ENCODE measurements at places on chromosomes 6 and 20.

DNA sequence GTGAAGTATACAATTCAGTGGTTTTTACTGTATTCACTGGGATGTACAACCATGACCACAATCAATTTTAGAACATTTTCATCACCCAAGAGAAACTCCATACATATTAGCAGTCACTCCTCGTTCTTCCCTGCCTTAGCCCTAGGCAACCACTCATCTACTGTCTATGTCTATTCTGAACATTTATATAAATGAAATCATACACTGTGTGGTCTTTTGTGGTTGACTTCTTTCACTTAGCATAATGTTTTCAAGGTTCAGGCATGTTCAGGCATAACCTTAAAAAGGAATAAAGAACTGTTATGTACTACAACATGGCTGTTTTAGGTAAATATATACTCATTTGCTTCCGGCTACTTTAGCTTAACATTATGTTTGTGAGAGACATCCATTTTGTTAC is 37.3 kb downstream of the BLTP3A start:
- DNase-seq: no peak

- DNase-seq: no peak
Observed at GRCh38 chr6:166251655-166252054, 56.5 kb downstream of the PRR18 start.

GRCh38 chr6:18262702-18263417 is 1.5 kb downstream of the DEK start:
- no peak for DNase-seq

DNA sequence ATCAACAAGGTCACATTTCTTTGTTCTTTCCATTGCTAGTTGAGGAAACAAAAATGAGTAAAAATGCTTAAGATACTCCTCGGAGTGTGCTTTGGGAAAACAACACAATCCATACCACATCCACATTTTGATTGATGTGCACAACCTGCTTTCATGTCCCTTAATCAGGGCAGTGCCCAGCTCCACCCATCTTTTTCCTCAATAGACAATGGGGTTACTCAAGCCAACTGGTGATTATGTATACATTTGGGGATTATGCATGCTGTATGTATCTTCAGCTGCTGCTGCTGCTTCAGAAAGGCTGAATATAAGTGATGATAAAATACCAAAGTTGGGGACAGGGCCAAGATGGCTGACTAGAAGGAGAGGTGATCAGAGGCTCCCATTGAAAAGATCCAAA is 155.2 kb upstream of the VGLL2 start:
- no peak for DNase-seq

DNA sequence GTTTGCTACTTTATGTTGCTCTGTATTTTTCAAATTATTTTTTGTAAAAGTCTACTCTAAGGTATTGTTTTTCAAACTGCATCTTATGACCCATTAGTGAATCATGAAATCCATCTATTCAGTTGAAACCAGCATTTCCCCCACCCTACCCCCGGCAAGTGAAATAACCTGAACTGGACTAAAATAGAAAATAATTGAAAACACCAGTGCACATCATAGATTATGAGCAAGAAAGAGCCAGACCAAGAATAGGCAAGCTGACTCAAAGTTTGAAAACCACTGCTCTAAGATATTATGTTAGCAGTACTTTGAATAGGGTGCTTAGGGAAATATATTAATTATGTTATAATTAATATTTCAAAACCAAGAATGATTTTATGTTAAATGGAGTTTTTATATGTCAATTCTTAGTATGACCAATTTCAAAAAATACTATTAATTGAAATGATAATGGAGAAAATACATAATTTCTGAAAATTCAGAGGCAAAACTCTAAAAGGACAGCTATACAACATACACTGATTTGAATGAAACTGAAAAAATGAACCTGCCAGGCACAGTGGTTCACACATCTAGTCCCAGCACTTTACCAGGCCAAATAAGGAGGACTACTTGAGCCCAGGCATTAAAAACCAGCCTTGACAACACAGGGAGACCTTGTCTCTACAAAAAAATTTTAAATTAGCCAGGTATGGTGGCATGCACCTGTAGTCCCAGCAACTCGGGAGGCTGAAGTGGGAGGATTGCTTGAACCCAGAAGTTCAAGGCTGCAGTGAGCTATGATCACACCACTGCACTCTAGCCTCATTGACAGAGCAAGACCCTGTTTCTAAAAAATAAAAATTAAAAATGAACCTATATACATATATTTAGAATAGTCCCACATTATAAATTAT is 112.0 kb downstream of the CDK19 start:
- no peak for DNase-seq

DNA sequence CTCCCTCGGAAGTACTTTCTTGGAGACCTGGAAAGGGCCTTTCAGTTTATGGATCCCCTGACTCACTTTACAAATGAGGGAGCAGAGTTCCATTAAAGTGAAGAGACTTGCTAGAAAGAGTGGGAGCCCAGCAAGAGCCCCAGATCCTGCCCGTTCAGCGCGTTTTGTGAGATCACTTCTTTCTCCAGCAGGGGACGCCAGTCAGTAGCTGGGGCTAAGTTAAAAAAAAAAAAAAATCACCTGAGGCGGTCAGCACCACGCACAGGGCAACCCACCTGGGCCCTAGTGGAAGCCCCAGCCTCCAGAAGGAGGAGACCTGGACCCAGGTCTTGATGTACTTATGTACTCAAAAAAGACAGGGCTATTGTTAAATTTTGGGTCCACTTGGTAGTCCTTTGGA is 274.5 kb upstream of the RNF24 start:
- no peak for DNase-seq

- DNase-seq: no peak
Observed at GRCh38 chr20:3660262-3661059, 2.7 kb downstream of the GFRA4 start.

DNA sequence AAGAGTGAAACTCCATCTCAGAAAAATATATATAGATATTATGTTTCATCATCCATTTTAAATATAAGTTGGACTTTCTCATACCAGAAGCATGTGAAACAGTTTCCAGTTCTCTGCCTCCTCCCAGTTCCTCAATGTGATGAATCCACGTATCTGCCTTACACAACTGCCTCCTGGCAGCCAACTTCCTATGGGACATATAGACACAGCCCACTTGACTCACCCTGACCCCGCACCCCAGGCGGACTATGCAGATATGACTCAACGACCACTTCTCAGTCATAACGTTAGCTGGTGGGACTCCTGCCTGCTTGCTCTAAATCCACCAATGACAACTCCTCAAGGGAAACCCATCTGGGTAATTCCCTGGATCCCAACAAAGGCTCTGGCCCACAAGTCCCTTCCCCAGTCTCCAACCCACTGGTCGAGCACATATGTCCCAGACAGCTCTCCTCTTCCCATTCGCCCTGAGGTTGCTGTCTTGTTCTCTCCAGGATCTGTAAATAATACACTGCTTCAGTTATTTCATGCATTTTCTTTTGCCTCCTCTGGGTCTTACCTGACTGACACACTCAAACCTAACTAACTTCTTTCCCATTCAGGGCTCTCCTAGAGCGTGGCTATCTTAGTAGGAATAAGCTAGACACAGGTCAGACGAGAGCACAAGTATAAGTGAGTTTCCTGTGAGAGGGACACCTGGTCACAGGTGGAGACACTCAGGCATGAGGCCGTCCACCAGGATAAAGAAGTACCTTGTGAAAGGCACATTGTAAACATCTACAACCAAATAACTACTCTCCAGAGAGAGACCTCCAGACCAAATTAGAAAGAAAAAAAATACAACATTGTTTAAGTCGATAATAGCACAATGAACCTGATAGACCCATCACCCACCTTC is 548.5 kb downstream of the CD83 start:
- DNase-seq: peak; percentile 79

- DNase-seq: no peak
Observed at GRCh38 chr6:123804014-123804786, 535 bp downstream of the NKAIN2 start.

DNA sequence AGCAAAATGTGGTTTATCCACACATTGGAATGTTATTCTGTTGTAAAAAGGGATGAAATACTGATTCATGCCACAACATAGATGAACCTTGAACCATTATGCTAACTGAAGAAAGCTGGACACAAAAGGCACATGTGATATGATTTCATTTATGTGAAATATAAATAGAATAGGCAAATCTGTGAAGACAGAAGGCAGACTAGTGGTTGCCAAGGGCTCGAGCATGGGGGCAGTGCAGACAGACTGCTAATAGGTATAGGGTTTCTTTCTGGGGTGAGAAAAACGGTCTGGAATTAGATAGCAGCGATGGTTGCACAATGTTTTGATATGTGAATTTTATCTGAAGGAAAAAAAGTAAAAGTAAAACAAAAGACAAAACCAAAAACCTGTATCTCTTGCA is 54.6 kb upstream of the FNDC1 start:
- DNase-seq: no peak

GRCh38 chr6:108862479-108863191 is 14.4 kb downstream of the ARMC2 start:
- no peak for DNase-seq

DNA sequence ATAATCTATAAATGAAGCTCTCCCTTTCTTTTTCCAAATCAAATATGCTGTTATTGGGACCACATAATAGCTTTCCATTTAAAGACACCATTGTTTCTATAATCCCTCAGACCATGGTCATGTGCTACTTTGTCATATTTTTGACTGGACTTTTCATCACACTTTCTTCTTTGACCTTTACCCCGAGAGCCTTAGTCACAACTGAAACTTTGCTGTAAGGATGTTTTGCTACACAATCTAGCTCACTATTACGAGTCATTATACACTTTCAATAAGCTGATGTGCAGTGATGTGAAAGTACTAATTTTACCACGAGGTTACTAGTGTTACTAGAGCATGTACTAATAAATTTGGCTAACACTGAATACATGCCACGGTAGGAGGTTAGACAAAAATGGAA is 367.2 kb upstream of the RUNX2 start:
- no peak for DNase-seq

GRCh38 chr6:14713966-14714631 is 531.8 kb upstream of the JARID2 start:
- DNase-seq: no peak

- DNase-seq: no peak
Observed at GRCh38 chr20:14512839-14513238, 175.4 kb upstream of the FLRT3 start.

DNA sequence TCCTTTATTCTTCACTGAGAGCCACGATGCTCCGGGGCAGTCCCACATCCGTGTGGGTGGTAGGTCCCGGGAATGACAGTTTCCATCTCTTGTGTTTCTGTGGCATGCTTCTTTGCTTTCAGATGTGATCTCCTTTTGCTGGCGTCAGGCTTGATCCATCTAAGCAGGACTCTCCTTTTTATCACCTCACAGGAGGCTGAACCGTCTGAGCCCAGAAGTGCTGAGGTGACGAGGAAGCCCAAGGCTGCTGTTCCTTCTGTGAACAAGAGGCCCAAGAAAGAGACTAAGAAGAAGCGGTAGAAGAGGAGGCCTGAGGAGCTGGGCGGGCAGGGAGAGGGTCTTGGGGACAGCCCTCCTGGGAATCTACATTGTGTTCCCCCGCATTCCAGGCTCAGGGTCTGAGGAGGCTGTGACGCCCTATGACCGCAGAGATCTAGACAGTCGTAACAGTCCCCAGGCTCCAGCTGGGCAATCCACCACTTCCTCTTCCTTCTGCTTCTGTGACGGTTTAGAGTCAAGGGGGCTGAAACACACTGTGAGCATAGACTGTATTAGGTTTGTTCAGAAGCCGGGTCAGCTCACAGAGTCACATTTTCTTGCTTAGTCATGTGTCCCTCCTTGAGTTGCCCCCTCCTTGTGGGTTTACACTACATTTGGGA is 26.8 kb downstream of the MANBAL start:
- DNase-seq: no peak

GRCh38 chr6:79814940-79815339 is 132.4 kb downstream of the ELOVL4 start:
- DNase-seq: no peak

GRCh38 chr6:143647191-143647590 is 30.6 kb upstream of the PHACTR2 start:
- DNase-seq: no peak

DNA sequence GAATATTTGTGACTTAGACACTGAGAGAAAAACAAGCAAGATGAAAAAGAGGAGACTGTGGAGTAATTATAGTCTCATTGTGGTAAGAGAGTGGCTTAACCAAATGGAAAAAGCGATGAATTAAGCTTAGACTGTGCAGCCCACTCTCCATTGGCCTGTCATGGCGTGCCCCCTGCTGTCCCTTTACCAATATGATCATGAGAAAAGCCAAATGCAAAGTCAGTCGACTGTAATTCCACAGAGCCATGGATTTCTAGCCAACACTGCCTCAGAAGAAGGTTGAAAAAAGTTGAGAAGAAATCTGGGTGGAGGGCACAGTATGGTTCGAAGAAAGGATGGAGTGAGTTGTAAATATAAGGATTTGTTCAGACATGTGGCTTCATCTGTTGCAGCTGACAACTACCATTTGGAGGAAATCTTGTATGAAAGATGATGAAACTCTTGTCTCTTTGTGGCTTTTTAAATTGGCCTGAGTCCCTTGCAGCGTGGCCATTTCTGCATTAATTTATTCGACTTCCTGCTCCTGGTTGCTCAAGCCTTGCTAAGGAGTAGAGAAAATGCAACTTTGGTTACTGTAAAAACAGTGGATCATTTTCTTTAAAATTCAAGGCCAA is 251.4 kb downstream of the DOK5 start:
- no peak for DNase-seq

DNA sequence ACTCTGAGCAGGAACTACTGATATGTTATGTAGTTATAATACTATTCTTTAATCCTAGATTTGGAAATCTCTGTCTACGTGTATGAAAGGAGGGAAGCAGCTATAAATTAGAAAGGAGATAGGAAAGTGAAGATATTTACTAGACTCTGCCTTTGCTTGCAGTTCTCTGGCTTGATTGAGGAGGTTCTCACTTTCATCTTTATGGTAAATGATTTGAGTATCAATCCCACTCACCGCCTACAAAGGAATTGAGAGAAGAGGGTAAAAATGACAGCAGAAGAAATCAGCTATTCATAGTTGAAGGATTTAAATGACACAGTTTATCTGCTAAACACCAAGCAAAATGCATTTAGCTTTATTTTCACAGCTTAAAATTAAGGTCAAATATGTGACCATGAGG is 67.3 kb downstream of the FAM229B start:
- DNase-seq: no peak

GRCh38 chr6:64083261-64083660 is 447.7 kb downstream of the PHF3 start:
- DNase-seq: no peak

DNA sequence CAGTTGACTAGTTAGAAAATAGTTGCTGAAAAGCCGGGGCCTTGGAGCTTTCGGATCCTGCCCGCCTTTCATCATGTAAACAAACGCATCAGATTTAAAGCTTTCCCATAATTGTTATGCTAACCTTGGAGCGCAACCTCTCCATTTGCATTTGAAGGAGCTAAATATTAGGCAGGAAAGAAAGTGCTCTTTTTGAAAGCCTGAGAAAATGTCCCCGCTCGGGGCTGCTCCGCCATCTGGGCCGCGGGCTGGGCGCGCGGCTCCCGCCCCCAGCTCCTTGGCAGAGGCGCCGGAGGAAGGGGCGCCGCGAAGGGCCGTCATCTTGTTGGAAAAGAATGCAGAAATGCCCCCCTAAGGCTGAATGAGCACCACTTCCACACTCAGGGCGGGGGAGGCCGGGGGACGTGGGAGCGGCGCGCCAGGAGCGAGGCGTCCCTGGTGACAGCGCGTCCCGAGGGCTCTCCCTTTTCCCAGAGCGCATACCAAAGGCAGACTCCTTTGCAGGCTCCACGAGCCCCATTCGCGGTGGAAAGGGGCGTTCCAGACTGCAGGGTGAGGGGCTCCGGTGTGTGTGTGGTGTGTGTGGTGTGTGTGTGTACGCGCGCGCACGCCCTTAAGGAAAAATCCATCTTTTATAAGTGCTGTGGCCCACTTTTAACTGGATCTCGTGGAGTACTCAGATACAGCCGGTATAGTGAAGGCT is 145.6 kb upstream of the ID4 start:
- DNase-seq: no peak

GRCh38 chr20:15155848-15156401 is 818.5 kb upstream of the FLRT3 start:
- no peak for DNase-seq

Measured in fibroblast of the conjunctiva (primary cell).